Amygdala (tissue), 56 donors: ENCODE measurements at places on chromosomes 5 and 9.

DNA sequence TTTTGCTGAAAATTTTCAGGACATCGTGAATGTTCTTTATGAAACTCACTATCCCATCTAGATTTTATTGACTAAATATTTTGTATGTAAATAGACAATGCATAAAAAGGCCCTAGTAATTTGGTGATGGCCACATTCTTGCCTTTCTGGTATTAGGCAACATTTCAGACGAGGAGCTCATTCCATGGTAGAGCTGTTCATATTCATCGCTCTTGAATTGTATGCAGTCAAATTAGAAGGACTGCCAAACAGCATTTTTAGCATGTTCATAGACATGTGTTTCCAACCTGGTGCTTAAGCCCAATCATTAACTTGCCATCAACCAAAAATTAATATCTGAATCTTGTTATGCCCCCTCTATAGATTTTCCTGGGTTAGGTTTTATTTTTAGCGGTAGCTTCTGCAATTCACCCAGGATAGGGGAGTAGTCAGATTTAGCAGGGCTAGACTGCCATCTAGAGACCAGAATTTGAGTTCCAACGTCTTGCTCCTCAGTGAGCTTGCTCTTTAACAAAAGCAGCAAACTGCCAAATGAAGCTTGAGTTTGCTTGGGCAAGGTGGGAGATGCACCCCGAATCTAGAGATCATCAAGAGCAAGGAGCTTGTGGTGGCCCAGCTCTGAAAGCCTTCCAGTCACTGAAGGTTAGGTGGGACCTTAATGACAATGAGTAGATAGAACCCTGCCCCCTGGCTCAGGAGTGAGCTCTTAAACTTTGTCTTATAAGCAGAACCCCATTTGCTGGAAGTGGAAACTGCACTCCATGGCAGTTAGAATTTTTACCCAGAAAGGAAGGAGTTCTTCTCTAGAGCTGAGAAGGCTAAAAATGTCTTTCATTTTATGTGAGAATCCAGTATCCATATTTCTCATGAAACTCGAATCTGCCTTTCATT lies 456.2 kb downstream of the RASEF start:
- no peak for DNase-seq

- DNase-seq = no peak
Measured at GRCh38 chr9:85055506-85056202, 386.1 kb downstream of the NTRK2 start.

GRCh38 chr9:130444565-130445221 lies at the start of gene ASS1:
Gene ASS1 (plus strand): TSS chr9:130444961. CDS start chr9:130452229, 7,268 bp downstream.
- DNase-seq = no peak

DNA sequence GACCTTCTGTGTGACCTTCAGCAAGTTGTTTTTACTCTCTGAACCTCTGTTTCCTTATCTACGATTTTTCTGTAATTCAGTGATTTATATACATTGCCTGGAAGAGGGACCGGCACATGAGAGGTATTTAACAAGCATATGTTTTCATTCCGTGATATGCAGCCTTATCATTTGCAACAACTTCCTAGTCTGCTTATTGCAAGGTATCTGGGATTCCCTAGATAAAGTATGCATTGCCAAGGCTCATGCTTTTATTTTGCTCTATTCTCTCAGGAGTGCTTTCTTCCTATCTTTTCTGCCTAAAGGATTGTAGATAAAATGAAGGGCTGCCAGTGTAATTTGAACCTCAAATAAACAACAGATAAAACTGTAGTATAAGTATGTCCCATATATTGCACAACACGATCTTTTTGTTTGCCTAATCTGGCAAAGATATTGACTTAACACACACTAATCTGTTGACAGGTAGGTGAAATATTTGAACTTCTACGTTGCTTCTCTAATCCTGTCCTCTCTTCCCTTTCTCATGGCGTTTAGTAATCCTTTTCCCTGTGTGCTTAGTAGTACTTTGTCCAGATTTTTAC lies 377.2 kb upstream of the TNC start:
- DNase-seq = no peak

GRCh38 chr5:133969654-133970324 lies 1.4 kb upstream of the C5orf15 start:
- DNase-seq = no peak

- DNase-seq = no peak
Measured at GRCh38 chr5:161007879-161008278, 155.9 kb upstream of the ATP10B start.

DNA sequence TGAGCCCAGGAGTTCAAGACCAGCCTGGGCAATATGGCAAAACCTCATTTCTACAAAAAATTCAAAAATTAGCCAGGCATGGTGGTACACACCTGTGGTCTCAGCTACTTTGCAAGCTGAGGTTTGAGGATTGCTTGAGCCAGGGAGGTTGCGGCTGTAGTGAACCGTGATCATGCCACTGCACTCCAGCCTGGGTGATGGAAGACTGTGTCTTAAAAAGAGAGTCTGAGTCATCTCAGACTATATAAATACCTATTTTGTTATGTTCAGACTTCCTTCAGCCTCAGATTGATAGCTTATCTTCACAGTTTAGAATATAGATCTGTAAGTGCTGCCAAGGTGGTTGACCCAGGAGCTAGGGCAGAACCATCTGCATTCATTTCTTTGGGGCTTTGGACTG lies 1.6 kb upstream of the PAIP2 start:
- no peak for DNase-seq

- no peak for DNase-seq
Measured at GRCh38 chr5:10913841-10914240, 152.8 kb upstream of the DAP start.

DNA sequence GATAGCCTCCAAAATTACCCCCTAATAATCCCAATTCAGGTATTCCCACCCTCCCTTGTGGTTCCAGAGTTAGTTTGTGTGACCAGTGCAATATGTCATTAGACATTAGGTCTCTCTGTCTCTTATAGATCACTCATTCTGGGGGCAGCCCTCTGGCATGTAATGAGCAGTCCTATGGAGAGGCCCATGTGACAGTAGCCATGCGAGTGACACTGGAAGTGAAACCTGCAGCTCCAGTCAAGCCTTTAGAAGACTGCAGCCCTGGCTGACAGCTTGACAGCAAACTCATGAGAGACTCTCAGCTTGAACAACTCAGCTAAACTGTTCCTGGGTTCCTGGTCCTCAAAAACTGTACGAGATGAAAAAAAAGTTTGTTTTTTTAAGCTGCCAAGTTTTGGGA lies 54.0 kb upstream of the HSPB3 start:
- no peak for DNase-seq

- DNase-seq = no peak
Measured at GRCh38 chr9:111949919-111950318, 53.3 kb downstream of the UGCG start.

- no peak for DNase-seq
Measured at GRCh38 chr5:402615-403359, 40.2 kb upstream of the EXOC3 start.

DNA sequence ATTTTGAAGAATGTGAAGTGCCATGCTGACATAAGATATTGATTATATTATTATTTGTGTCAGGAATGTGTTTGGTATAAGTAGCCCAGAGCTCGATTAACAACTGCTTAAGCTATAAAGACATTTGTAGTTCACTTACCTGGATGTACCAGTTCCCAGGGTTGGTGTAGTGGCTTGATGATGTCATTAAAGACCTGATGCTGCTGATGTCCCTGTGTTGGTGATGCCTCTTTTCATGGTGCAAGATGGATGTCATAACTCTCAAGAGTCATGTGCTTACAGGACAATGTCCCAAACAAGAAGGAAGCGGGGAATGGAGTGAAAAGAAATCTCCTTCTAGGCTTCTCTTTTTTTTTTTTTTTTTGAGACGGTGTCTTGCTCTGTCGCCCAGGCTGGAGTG lies 11.5 kb upstream of the GDNF start:
- no peak for DNase-seq

DNA sequence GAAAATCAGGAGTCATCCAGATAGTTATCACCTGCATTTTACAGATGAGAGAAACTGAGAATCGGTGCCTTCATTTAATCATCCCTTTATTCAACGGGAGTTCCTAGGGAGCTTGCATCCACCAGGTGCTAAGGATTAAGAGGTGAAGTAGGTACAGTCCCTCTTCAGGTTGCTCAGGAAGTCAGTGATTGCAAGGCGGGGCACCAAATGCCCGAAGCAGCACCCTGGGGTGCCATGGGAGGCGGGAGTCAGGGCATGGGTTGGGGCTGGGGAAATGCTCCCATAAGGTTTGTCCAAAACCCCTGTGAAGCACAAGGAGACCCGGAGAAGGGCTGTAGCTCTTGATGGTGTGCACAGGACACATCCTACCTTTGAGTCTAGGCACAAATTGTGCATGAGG lies 98.8 kb upstream of the KLF4 start:
- no peak for DNase-seq

DNA sequence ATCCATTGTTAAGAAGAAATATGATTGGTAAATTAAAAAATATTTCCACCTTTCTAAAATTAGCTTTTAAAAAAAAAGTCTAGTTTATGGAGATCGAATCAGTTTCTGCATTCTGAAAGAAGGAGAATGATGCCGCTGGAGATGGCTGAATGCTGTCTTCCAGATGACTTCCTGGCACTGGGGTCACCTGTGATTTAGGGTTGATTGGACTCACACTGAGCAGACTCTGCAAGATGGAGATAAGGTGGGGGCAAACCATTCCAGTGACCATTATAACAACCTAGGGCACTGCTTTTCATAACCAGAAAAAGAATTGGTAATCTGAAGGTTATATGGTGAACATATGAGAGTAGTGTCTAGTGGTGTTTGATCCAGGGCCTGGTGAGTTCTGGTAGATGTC lies 40.8 kb downstream of the RHOBTB3 start:
- DNase-seq = no peak

- peak; percentile 52 for DNase-seq
Measured at GRCh38 chr9:137067860-137068538, 2.4 kb downstream of the SAPCD2 start.

- no peak for DNase-seq
Measured at GRCh38 chr9:112200711-112201110, 25.6 kb upstream of the SUSD1 start.

- no peak for DNase-seq
Measured at GRCh38 chr9:115369322-115369957, 251.5 kb upstream of the TNC start.

- no peak for DNase-seq
Measured at GRCh38 chr9:136903041-136903554, 16.8 kb downstream of the TRAF2 start.
